ENCODE measurements at places on chromosomes 2 and 18.

DNA sequence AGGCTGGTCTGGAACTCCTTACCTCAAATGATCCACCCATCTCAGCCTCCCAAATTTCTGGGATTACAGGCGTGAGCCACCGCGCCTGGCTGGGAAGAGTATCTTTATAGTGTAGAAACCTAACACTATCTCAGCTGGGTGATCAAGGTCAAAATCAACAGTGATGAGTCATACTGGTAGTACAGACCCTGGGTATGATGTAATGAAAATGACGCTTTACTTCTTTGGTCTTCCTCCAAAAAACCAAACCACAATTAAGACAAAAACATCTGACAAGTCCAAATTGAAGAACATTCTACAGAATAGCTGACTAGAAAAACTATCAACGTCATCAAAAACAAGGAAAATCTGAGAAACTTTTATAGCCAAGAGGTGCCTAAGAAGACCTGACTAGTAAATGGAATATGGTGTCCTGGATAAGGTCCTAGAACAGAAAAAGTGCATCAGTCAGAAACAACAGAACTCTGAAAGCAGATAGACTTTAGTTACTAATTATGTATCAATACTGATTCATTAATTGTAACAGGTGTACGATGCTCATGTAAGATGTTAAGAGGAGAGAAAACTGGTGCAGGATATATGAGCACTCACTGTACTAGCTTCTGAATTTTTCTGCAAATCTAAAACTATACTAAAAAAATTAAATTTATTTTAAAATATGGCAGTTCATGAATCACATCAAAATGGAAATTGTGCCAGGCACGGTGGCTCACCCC, 25.4 kb downstream of the PDCL3 start:
- DNase-seq: no peak

DNA sequence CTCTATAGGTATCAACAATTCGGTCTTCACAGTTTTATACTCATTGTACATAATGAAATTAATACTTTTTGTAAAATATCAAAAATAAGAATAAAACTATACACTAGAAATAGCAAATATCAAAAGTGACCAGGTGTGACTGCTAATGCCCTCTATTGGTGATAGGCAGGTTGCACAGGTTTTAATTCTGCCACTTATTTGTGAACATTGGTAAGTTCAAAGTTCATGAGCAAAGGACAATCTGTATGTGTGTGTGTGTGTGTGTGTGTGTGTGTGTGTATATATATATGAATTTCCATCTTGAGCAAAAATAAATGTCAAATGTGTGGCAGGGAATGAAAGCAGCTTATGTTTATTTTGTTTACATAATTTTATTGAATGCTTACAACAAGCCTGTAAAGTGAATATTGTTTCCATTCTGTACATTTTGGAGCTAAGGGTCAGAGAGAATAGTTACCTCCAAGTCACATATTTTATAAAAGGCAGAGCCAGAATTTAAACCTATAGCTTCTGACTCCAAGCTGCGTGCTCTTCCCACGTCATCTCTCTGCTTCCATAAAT, 537.4 kb downstream of the CPS1 start:
- DNase-seq: no peak

- DNase-seq: no peak
Observed at GRCh38 chr2:144281476-144281875, 238.4 kb downstream of the ZEB2 start.

DNA sequence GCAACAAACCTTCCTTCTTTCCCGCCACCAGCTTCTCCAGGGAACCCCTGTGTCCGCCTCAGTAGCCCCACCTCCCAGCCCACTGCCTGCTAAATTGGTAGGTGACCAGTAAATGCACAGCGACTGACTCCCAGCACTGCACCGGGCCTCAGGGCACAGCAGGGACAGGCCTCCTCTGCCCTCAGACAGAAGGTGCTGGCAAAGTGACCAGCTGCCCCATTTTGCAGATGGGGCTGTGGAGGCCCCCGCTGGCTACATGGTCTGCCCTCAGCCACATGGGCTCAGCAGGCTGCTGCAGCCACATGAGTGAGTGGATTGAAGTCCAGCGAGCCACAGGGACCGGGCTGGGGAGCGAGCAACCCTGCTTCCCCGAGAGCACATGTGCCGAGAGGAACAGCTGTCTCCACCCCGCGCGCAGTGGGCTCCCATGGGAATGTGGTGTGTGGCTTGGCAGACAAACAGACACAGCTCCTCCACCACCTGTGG, 7.8 kb upstream of the NPPC start:
- DNase-seq: no peak

GRCh38 chr2:83951378-83951947, 507.6 kb downstream of the SUCLG1 start:
- DNase-seq: no peak

- no peak for DNase-seq
Observed at GRCh38 chr2:120722568-120723421, 12.9 kb upstream of the GLI2 start.

GRCh38 chr2:43127941-43128558, 98.4 kb downstream of the ZFP36L2 start:
- peak; percentile 23 for DNase-seq

GRCh38 chr2:218010140-218010983, 7.6 kb upstream of the TNS1 start:
- peak; percentile 33 for DNase-seq

DNA sequence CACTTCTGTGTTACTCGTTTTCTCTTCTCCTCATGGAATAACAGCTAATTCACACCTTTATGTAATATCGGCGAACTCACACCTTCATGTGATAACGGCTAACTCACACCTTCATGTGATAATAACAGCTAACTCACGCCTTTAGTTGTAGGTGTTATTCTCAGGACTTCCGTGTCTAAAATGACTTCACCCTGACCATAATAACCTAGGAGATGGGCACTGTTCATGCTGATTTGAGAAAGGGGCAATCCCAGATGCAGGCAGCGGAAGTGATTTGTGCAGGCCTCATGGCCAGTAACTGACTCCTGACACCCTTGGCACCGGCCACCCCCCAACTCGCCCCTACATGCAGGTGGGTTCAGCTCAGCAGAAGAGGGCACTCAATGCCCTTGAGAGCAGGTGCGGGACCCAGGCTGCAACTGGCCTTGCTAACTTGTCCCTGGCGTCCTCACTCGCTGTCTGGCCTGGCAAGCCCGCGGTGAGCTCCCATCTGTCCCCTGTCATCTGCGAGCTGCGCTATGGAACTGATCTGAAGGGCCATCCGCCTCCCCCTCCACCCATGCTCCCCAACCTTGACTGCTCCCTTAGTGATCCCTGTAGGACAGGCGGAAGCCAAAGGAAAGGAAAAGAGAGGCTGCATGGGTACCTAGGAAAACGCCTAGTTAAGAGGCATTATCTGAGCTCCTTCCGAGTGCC, 42.6 kb upstream of the MTCL1 start:
- DNase-seq: no peak

DNA sequence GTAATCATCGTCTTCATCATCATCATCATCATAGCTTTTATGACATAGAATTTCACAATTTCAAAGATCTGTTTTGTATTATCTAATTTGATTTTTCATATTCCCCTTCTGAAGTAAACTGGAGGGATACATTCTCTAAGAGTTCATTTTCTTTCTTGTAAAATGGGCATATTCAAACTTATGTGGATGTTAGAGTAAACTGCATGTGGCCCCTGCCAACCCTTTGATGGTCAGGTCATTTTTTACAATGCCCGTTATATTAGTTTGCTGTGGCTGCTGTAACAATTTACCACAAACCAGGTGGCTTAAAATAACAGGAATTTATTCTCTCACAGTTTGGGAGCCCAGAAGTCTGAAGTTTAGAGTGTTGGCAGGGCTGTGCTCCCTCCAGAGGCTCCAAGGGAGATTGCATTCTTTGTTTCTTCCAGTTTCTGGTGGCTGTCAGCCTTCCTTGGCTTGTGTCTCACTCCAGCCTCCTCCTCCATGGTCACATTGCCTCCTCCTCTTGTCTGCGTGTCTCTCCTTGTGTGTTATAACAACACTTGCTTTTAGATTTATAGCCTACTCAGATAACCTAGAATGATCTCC, 127.5 kb upstream of the MMADHC start:
- no peak for DNase-seq

DNA sequence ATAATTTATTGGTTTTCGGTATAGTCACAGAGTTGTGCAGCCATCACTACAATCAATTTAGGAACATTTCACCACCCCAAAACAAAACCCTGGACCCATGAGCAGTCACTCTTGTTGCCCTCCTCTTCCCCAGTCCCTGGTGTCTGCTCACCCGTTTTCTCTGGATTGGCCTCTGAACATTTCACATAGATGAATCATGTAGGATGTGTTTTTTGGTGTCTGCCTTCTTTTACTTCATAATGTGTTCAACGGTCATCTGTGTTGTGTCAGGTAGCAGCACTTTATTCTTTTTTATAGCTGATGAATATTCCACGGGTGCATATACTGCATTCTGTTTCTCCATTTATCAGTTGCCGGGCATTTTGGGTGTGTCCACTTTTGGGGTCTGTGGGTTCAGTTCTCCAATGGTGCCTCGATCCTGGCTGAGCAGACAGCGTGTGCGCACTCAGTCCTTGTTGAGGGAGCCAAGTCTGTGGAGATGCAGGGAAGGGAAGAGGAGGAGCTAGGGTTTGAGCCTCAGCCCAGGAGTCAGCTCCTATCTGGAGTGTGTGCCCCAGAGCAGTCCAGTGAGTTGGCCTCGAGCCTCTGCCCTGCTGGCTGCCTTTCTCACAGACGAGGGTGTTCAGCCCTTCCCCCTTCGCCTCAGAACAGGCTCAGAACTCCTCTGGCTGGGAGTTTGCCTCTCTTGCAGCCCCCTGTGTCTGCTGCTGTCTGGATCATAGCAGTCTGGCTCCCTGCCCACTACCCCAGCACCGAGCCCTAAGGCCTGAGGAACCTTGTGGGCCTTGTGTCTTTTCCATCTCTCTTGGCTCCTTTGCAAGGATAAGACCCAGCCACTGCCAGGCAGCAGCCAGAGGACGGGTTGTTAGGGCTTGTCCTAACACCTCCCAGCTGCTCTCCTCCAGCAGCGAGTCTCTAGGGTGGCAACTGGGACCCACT, 18.0 kb downstream of the C2orf74 start:
- DNase-seq: no peak

- DNase-seq: no peak
Observed at GRCh38 chr2:226158229-226158628, 641.4 kb downstream of the IRS1 start.

- DNase-seq: no peak
Observed at GRCh38 chr2:241329669-241330615, 14.2 kb downstream of the SEPTIN2 start.

GRCh38 chr2:204066051-204066450, 129.5 kb downstream of the ICOS start:
- no peak for DNase-seq

DNA sequence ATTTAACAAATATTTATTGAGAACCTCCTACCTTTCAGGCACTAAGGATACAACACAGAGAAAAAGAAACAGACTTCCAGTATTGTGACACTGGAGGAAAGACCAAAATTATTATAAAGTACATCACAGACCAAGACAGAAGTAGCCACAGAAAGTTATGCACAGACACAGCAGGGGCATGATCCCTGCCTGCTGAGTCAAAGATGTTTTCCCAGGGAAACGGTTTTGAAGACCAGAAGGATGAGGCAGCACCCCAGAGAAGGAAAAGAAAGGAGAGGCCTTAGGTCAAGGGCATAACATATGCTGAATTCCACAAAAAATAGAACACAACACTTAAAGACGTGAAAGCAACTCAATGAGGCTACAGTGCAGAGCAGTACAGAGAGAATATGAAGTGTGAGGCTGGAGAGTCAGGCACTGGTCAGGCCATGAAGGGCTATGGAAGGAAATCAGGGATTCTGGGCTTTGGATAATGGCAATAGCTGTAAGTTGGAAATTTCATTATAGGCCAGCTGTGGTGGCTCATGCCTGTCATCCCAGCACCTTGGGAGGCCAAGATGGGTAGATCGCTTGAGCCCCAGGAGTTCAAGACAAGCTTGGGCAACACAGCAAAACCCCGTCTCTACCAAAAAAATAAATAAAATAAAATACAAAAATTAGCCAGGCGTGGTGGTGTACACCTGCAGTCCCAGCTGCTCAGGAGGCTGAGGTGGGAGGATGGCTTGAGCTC, 8.2 kb downstream of the ADAM17 start:
- no peak for DNase-seq

DNA sequence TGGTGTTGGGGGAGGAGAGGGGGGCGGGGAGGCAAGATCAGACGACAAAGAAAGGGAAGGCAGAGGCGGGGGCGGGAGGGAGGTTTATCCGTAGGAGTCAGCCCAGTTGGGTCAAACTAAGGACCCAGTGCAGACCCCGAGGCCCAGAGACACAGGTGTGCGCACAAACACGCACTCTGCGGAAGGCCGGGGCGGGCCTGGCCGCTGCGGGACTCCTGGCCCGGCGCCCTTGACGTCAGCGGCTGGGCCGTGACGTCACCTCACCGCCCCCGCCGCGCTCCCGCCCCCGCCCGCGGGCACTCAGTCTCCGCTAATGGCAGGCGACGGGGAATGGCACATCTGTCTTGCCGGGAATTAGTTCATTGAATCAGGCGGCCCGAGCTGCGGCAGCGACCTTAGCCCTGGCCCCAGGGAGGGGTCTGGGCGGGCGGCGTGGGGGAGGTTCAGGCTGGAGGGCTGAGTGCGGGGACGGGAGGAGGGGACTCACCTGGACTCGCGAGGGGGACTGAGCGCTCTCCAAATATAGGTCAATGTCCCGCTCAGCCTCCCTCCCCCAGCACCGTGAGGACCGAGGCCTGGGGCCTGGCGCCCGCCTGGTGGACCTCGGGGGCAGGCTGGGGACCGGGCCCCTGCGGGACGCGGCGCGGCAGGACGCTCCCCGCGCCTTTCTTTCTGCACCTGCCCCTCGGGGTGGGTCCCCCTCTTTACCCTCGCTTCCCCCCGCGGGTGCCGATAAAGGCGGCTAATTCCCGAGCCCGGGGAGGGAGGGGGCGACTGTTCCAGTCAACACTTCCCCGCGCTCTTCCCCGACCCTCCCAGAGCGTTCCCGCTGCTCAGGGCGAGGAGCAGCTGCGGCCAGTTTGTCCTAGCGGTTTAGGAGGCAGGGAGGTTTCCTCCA, 15.5 kb upstream of the ECEL1 start:
- DNase-seq: peak; percentile 48

GRCh38 chr18:8516371-8517250, 92.6 kb upstream of the RAB12 start:
- no peak for DNase-seq

DNA sequence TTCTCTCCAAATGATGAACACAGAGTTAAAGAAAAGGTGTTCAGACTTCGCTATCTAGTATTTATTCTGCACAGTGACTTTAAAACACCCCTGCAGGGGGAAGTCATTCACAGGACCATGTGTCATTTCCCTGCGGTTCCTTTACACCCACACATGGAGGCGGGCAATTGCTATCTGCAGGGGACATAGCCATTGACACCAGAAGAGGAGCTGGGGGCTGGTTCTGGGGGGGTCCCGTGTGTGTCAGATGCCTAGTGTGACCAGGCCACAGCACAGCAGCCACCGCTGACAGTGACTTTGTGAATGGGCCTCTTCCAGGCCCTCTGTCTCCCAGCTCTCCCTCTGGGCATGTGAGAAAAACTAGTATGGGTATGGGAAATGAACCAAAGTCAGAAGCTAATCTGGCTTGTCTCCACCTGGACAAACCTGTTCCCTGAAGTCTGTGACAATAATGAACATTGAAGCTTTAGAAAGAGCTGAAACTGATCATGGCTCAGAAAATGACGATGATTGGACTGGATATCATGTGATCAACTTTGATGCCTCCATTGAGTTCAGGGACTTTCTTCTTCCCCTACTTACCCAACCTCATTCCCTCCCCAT, 7.5 kb upstream of the GBX2 start:
- DNase-seq: no peak

Data from activated naive CD8-positive, alpha-beta T cell treated with anti-CD3 and anti-CD28 coated beads, Interleukin-2, amount 50 U/mL, for 24 hours (primary cell).